Muscle of arm (tissue), 14 donors: ENCODE measurements at places on chromosomes 7 and 10. TPM values are rescaled to one million over a fixed set of nuclear protein-coding genes. Genes with fewer than 3 reads are reported as not detected.

DNA sequence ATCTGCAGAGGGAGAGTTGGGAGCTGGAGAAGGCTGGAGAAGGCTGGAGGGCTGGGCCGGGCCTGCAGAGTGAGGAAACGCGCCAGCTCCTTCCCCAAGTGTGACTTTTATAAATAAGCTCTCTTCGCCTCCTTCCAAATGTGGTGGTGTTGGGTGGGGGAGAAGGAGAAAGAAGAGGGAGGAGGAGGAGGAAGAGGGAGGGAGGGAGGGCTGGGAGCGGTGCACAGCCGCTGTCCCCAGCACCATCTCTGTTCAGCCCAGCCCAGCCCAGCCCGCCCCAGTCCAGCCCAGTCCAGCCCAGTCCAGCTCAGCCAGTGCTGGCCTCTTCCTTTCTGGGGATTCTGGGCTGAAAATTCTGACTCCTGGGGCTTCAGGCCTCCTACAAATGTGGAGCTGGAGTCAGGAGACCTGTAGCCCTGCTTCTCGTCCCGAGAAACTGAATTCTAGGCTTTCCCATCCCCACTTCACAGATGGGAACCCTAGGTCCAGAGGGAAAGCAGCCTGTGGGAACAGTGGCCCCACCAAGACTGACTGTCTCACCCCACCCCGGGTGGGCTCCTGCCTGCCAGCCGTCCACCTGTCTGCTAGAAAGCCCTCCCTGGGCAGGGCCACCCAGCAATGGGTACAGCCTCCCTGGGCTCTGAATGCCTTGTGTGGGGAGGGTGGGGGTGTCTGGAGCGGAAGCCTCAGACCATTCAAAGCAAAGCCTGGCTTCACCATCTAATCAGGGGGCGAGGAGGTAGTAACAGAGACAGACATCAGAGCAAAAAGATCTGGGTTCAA is 2.3 kb downstream of the STX1A start:
- peak; percentile 57 for DNase-seq

GRCh38 chr10:132258423-132258822 is 49.3 kb downstream of the STK32C start:
- no peak for DNase-seq

Gene TUBAL3
- polyA plus RNA-seq: 0.10 TPM

Gene ADIRF
- 4.1 TPM for polyA plus RNA-seq

DNA sequence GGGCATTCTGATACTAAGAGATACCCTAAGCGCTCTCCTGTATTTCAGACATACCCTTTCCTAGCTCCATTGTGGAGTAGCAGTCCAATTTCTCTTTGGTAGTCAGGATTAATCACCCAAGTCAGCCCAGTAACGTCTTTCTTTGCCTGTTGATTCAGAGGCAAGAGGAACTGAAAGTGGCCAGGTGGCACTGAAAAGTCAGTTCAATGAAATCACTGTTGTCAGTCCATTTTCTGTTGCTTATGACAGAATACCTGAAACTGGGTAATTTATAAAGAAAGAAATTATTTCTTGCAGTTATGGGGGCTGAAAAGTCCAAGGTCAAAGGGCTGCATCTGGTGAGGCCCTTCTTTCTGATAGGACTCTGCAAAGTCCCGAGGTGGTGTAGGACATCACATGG is 40.2 kb downstream of the ANKRD61 start:
- DNase-seq: no peak

- DNase-seq: no peak
Measured at GRCh38 chr10:34962866-34963265, 127.3 kb downstream of the CUL2 start.

Gene AKR1C2
- polyA plus RNA-seq: 8.4 TPM

GRCh38 chr10:69247313-69247710 is 27.2 kb downstream of the HKDC1 start:
- no peak for DNase-seq

Gene CALHM2
- polyA plus RNA-seq: 11.9 TPM

Gene KCND2
- 1.5 TPM for polyA plus RNA-seq

DNA sequence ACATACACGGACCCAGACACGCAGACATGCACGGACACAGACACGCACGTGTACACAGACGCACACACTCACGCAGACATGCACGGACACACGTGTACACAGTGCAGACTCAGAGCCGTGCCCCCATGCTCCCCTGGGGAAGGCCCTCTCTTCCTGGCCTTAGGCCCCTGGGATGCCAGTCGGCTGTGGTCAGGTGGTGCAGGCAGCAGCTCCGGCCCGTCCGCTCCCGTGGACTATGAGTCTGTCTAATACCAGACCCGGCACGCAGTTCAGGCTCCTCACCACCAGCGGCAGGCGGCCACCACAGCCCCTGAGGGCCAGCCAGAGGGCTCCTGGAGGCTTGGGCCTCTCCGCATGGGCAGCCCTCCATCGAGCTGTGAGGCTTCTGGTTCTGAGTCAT is 52.0 kb upstream of the NKX6-2 start:
- no peak for DNase-seq

Gene ANXA8
- polyA plus RNA-seq: not detected

- DNase-seq: peak; percentile 80
Measured at GRCh38 chr7:14551310-14551709, 351.2 kb downstream of the DGKB start.

Gene CCDC136
- 14.0 TPM for polyA plus RNA-seq

DNA sequence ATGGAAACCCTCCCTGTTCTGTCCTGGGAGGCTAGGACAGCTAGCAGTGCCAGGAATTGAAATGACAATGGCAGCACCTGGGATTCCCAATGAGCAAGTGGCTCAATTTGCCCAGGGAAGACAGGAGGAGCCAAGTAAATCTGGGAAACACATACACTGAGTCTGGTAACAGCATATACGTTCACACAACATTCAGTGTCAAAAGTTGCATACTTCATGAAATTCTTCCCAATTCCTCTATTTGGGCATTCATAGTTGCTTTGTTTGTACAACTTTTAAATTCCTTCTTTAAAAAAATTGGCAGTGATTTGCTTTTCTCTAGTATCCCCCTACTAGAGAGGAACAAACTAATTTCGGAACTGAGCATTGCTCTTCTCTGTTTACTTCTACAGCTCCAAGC is 2.9 kb upstream of the FRMD4A start:
- DNase-seq: no peak

- no peak for DNase-seq
Measured at GRCh38 chr7:7707246-7707645, 11.2 kb downstream of the RPA3 start.

DNA sequence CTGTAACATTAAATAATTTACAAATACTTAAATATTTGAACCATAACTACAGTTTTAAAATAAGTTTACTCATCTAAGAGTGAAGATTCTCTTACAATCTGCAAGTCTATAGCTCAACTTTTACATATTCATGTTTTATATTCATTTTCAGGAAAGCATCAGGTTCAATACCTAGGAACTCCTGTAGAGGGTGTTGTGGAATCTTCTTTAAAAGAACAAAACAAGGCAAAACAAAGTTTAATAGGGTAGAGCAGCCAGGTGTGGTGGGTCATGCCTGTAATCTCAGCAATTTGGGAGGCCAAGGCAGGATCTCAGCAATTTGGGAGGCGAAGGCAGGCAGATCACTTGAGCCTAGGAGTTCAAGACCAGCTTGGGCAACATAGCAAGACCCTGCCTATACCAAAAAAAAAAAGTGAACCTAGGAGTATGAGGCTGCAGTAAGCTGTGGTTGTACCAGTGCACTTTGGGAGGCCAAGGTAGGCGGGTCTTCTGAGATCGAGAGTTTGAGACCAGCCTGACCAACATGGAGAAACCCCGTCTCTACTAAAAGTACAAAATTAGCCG is 45.1 kb downstream of the ST8SIA6 start:
- DNase-seq: no peak

Gene MICALL2
- not detected for polyA plus RNA-seq

DNA sequence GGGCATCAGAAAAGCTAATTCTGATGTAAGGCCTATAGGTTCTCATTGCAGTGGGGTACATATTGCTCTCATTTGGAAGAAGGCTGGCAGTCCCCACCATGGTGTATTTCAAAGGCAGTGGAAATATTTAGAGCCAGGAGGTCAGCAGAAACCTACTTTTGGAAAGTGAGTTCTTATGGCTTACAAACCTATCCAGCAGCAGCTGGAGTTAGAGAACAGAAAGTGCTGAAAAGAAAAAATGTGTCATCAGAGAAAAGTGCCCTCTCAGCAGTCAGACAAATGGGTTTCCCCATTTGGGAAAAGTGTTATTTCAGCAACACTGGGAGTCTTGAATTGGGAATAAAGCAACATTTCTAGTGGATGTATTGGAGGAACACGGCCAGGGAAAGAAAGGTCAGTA is 105.7 kb upstream of the IGFBP3 start:
- no peak for DNase-seq

Gene WIPF3
- polyA plus RNA-seq: 14.2 TPM

Gene ASB10
- polyA plus RNA-seq: 3.3 TPM

DNA sequence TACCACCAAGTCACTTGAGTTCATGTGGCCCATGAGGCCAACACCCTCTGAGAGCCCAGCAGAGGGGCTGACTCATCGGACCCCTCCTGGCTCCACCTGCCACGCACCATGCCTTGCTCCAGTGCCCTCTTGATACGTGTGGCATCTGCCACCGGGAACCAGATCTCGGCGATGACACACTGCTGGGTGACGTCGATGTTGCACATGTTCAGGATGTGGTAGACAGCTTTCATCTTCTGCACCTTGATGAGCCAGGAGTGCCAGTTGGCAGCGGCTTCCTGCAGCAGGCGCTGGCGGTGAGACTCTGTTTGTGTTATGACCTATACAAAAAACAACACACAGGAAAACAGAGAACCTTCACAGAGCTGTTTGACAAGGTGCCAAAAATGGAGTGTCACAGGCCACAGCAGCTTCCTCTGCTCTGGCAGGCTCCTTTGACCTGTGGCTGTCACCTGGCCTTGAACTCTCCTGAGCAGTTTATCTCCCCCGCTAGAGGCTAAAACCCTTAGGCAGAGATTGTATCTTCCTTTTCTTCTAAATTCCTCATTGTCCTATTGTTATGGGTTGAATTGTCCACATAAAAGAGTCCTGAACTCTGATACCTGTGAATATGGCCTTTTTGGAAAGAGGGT is 45.2 kb upstream of the TMEM213 start:
- DNase-seq: no peak

Gene ITIH2
- 0.57 TPM for polyA plus RNA-seq

DNA sequence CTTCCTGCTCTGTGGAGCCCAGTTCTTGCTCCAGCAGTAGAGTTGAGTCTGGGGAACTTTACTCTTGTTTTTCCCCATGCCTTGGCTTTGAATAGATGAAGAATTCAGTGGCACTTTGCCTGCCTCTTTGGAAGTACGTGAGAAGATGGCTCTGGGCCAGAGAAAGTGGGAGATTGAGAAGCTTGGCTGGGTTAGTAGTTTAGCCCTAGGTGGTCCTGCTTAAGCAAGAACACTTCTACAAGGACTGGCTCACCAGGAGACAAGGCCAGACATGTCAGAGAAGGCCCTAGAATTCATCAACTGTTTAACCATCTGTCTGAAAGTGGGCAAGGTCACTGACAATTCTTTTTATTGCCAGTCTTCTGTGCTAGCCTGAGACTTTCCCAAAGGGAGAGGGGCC is 410.3 kb downstream of the TYW1 start:
- no peak for DNase-seq

Gene GLCCI1
- 19.1 TPM for polyA plus RNA-seq

DNA sequence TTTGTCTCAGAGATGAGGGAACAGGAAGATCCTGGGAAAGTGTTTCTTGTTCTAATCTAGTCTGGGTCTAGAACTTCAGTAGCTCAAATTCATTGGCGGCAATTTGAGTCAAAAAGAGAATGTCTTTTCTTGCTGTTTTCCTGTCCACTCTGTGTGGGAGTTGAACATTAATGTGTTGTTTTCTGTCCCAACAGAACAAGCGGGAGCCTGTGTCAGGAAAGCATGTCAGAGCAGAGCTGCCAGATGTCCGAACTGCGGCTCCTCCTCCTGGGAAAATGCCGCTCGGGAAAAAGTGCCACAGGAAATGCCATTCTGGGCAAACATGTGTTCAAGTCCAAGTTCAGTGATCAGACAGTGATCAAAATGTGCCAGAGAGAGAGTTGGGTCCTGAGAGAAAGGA is 16.0 kb downstream of the GIMAP8 start:
- no peak for DNase-seq

DNA sequence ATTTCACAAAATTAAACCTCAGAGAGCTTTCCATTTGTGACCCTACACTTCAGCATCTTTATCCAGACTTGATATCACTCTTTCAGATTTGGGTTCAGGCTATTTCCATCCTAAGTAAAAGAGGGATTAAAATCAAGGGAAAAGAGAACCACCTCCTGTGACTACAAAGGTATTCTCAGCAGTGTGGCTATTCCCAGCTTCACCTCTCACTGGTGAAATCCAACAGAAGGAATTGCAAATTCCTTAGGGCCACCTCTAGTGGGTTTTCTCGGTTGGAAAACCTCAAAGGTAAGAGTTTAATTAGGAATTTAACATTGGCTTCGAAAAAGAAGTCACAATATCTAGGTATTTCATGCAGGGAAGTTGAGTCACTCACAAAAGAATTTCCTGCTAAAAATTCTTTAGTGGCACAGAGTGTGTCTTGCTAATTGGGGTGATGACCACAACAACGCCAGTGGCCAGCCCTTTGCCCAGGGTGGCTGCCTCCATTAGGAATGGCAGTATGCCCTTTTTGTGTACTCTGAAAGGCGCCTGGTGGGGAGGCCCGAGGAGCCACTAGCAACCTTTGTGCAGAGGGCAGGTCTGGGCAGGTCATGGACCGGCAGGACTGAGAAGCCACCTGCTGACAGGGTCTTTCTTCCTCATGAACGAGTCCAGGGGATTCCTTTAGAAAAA is 52.2 kb downstream of the SEM1 start:
- no peak for DNase-seq

Gene ITPRID1
- polyA plus RNA-seq: 1.2 TPM

GRCh38 chr10:121771966-121772365 is 155.9 kb downstream of the ATE1 start:
- no peak for DNase-seq

DNA sequence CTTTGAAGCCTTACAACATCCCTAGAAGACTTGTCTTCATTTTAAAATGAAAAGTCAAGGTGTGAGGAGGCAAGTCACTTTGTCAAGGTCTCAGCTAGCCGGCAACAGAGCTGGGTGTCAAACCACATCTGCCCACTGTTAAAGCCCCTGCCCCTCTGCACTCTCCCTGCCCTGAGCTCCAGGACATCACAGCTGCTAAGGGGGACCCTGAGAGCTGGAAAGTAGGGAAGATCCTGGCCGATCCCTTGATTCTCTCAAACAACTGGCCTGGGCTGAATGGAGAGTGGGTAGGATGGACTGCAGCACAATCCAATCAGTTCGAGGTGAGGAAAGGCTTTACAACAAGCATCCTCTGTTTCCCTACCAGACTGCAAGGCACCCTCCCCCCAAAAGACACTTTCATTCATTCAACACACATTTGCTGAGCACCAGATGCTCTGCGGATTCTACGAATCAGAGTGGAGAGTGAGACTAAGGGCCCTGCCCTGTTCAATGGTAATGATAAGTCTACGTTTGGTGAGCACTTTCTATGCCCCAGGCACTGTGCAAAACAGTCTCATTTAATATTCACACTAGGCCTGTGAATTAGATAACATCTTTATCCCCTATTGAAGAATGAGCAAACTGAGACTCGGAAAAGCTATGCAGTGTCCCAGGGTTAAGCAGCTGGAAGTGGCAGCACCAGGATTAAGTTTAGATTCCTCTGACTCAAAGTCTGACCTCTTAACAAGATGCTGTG is 148.1 kb downstream of the HERPUD2 start:
- DNase-seq: no peak

Gene LGI1
- 55.4 TPM for polyA plus RNA-seq

Gene NODAL
- polyA plus RNA-seq: 0.30 TPM
